ENCODE measurements at places on chromosomes 11 and 22.

GRCh38 chr11:132763503-132763902 is 768.8 kb downstream of the OPCML start:
- DNase-seq: no peak

DNA sequence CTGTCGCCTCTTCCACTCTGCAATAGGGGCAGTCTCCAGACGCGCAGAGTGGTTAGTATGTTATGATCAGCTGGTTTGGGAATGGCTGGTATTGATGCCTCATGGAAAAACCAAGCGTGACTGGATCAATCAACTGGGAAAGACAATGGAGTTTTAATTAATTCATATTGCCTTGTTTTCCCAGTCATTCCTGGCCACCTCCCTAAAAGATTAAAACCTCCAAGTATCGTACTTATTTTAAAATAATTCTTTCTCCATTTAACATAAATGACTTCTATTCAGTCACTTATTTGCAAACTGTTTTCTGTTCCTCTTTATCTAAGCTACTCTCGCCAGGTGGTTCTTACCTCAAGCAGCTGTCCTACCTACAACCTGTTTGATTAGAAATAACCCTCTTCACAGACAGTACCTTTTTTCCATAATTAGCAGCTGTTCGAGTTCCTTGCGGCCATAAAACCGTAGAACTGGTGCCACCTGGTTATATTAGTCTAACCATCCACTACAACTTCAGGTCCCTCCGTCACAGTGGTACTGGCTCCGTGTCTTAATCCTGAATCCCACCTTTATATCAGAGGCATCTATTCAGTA is 898 bp downstream of the ZNF215 start:
- DNase-seq: no peak

DNA sequence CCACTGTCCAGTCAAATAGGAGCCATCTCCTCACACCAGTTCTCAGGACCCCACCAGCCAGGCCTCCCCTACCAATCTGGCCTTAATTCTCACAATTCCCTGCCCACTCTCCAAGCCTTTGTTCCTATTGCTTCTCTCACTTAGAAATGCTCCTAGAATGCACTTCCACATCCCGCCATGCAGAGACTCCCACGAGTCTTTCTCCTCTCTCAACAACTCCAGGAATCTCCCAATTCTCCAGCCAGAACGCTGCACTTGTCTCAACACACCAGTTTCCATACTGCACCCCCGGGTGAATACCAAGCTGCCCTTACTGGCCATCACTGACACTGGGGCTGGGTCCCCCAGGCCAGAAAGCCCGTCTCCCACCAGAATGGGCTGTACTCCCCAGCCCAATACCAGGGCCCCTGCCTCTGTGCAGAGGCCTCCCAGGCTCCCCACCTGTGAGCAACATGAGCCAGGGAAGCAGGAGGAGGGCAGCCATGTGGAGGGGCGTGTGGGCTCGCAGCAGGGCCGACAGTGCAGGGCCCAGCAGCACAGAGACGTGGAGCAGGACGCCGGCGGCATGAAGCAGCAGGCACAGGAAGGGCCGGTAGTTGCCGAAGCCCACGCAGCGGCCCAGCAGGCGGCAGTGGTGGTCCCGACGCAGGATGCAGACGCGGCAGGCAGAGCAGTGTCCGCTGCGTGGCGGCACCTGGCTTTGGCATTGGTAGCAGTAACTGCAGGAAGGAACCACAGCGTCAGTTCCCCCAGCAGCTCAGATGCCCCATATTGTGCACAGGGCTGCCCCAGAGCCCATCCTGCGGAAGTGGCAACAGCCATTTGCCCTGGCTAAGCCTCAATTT is 2.4 kb downstream of the ZDHHC24 start:
- DNase-seq: peak; percentile 20

GRCh38 chr11:35800970-35801953 is 138.7 kb downstream of the TRIM44 start:
- DNase-seq: no peak

GRCh38 chr22:42439821-42440674 is 7.8 kb upstream of the NFAM1 start:
- DNase-seq: no peak

DNA sequence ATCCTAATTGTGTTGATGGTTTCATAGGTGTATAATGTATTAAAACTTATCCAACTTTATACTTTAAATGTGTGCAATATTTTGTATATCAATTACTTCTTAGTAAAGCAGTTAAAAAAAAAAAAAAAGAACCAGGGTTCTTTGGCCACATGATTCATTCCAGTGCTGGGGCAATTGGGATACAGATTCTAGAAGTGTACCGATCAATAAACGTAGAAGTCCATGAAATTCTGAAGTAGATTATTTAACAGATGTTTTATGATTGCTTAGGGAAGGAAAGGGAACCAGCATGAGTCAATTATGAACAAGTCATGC is 51.0 kb downstream of the MAPK1 start:
- DNase-seq: no peak

DNA sequence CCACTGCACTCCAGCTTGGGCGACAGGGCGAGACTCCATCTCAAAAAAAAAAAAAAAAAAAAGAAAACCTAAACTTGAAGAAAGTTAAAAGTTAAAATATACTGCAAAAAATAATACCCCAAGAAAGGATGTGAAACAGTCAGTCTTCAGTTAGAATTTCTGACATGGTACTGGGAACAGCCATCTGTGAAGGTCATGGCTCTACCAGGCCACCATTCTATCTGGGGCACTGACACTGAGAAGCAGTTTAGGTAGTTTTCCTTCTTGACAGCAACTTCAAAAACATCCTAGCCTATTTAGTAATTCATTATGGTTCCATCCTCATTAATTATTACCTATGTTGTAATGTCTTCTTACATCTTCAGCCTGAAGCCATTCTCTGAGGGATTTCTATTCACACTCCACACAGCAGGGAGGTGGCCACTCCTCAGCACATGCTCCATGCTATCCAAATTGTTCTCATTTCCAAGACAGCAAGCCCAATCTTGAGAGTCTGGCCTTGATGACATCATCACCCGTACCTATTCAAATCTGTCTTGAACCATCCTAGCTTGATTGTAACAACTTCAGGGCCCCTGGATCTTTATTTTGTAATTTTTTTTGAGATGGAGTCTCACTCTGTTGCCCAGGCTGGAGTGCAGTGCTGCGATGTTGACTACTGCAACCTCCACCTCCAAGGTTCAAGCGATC is 38.2 kb downstream of the SERPIND1 start:
- no peak for DNase-seq

DNA sequence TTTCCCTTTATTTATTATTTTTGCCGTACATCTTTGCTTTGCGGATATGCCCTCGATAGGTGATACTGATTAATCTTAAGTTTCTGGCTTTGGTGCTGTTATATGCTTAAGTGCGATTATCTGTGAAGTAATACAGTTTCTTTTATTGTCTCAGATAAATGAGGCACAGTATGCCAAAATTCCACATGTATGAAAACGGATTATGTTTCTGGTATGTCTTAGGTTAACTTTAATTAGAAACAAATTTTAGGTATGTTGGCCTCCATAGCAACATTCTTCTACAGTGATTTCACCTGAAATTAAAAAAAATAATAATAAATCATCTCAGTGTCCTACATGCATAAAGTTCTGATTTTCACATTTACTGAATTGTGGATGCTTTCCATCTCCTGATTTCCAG is 119.2 kb downstream of the ARHGAP42 start:
- no peak for DNase-seq

- no peak for DNase-seq
These were observed 6.4 kb downstream of the MMP12 start for GRCh38 chr11:102868339-102868738.

GRCh38 chr22:20299746-20300136 is 20.1 kb downstream of the DGCR6L start:
- DNase-seq: no peak

- DNase-seq: no peak
These were observed 29.0 kb downstream of the PAMR1 start for GRCh38 chr11:35496416-35496815.

GRCh38 chr11:46254133-46254491 is 23.4 kb upstream of the CREB3L1 start:
- no peak for DNase-seq

- DNase-seq: no peak
These were observed 131.0 kb downstream of the SLC1A2 start for GRCh38 chr11:35288309-35288708.

DNA sequence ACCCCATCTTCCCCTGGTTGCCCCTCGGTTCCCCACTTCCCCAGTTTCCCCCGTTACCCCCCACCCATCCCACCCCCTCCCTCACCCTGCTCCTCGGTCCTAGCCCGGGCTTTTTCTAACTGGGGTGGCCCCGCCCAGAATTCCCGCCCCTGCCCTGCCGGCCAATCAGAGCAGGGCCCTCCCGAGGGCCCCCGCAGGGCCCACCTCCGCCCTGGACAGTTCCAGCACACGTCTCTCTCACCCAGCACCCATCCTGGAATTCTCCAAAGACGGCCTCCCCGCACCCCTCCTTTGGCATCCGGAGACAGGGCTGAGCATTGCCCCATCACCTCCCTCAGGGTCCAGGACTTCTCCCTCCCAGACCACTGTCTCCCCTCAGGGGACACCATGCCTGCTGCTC is at the start of gene H19:
H19 (minus strand) TSS at position 88 of the 400 bp plus-strand sequence.
- no peak for DNase-seq

DNA sequence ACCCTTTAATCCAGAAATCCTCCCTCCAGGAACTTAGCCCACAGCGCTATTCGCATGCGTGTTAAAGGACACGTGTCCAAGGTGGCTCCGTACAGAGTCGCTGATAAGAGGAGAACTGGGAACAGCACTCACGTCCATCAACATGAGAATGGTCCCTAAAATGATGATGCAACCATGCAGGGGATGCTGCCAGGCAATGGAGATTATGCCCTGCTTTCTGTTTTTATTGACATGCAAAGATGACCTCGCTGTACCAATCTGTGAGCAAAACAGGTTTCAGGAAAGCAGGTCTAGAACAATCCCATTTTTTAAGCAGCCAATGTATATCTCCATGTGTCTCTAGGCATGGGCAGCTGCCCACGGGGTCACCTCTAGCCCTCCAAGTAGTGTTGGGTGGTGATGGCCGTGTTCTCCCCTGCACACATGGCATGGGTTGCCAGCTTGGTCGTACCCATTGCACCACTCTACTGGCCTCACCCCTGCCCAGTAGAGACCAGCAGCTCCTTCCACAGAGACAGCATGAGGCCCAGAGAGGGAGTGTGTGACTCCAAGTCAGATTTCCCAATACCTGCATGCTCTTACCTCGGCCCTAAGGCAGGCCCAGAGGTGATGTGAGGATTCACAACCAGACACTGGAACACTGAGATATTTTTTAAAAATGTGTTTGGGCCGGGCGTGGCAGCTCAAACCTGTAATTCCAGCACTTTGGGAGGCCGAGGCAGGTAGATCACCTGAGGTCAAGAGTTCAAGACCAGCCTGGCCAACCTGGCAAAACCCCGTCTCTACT is 68.3 kb upstream of the LINC01488 start:
- no peak for DNase-seq

GRCh38 chr11:108788565-108789199 is 123.8 kb downstream of the DDX10 start:
- DNase-seq: no peak

- DNase-seq: no peak
These were observed 1.7 kb upstream of the OR52E5 start for GRCh38 chr11:5891216-5891800.

- no peak for DNase-seq
These were observed 38.9 kb upstream of the CSNK2A3 start for GRCh38 chr11:11391796-11392463.

GRCh38 chr11:34805937-34806336 is 110.2 kb downstream of the APIP start:
- DNase-seq: no peak

- no peak for DNase-seq
These were observed 18.1 kb upstream of the SC5D start for GRCh38 chr11:121274332-121274991.

DNA sequence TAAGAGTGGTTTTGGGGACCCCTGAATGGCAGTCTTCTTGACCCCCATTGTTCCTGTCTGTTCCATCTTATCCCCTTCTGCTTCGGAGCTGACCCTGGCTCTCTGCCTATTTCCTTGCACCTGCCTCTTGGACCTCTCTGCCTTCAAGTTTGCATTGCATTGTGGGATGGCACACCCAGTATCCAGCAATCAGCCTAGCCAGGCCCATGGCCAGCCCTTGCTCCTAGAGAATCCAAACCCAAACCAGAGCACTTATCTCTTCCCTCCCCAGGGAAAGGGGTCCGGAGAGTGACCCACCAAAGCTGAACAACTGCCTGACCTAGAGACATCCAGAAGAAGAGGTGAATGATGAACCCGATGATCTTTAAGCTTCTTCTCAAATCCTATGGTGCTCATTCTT is 607.3 kb upstream of the CADM1 start:
- no peak for DNase-seq

- no peak for DNase-seq
These were observed 103.6 kb upstream of the HSD17B12 start for GRCh38 chr11:43576803-43577521.

DNA sequence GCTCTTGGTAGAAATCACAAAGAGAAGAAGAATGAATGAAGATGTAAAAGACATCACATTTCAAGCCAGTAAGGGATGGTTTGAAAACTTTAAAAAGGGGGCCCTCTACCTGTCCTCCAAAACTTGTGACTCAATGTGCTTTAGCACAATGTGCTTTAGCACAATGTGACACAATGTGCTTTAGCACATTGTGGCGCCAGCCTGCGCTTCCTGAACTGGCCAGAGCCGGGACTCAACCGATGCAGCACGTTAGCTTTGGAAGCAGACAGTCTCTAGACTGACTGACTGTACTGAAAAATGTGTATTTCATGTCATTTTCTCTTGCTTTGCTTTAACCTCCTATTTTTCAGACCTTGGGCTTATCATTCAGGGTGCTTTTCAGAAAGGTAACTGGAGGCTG is 63.5 kb downstream of the FAM83F start:
- DNase-seq: no peak

- peak; percentile 44 for DNase-seq
These were observed 1.7 kb downstream of the CAPRIN1 start for GRCh38 chr11:34053161-34053686.

DNA sequence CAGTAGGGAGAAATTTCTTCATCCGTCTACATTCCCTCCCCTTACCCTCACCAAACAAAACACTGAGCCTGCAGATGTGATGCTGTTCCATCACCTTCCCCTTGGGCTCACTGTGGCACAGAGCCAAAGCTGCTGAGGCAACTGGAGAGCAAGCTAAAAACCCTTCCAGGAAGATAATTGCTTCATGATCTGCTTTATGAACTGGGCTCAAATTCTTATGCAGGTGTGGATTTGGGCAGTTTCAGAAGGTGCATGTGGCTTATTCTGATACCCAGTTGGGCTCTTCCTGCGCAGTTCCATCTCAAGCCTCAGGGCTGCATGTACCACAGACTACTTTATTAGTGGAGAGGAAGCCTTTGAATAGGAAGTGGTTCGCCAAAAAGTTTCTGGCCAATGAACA is 58.3 kb downstream of the AAMDC start:
- no peak for DNase-seq

- no peak for DNase-seq
These were observed 4.3 kb upstream of the CHID1 start for GRCh38 chr11:914747-915501.

Measured in stimulated activated CD8-positive, alpha-beta memory T cell treated with anti-CD3 and anti-CD28 coated beads, Interleukin-15, amount 100 ng/mL, for 24 hours (primary cell).